M059J (cell line): ENCODE measurements at places on chromosomes 12 and 14. TPM values are rescaled to one million over a fixed set of nuclear protein-coding genes. Genes with fewer than 3 reads are reported as not detected.

- DNase-seq, result peak; percentile 56
Observed at GRCh38 chr12:50637870-50638481, 125.9 kb upstream of the ATF1 start.

The KRT1 gene
- total RNA-seq, result not detected in 2 replicates

DNA sequence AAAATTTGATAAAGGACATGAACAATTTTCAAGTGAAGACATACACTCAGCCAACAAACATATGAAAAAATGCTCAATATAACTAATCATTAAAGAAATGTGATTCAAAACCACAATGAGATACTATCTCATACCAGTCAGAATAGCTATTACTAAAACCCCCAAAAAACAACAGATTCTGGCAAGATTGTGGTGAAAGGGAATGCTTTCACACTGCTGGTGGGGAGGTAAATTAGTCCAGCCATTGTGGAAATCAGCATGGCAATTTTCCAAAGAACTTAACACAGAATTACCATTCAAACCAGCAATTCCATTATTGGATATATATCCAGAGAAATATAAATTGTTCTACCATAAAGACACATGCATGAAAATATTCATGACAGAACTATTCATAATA, 18.7 kb upstream of the TAS2R14 start:
- peak; percentile 59 for DNase-seq

DNA sequence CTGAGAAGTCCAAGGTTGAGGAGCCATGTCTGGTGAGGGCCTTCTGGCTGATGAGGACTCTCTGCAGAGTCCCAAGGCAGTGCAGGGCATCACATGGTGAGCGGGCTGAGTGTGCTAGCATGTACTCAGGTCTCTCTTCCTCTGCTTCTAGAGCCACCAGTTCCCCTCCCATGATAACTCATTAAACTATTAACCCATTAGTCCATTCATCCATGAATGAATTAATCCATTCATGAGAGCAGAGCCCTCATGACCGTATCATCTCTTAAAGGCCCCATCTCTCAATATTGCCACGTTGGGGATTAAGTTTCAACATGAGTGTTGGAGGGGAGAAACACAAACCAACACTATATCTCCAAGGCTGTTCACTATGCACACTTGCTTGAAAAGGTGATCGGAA, 83.7 kb downstream of the TMEM30B start:
- DNase-seq, result no peak

DNA sequence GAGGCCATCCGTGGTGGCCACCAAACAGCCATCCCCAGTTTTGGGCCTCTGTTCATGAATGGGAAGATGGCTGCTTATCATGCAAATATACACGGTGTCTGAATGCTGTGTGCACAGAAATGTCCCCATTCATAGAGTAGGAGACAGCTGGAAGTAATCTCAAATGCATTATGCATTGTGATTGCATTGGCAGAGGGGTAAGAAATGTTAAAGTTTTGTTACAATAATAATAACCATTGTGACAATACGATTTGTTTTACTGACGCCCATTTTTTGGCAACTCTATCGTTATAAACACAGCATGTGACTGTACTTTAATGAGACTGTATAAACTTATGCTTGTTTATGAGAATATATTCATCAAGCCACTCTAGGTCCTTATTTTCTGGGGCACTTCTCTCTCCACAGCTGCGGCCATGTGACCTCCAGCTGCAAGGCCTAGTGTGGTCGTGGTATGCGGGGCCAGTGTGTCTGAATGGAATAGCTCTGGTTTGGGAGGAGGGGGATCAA, 474.3 kb downstream of the VRK1 start:
- DNase-seq, result no peak

DNA sequence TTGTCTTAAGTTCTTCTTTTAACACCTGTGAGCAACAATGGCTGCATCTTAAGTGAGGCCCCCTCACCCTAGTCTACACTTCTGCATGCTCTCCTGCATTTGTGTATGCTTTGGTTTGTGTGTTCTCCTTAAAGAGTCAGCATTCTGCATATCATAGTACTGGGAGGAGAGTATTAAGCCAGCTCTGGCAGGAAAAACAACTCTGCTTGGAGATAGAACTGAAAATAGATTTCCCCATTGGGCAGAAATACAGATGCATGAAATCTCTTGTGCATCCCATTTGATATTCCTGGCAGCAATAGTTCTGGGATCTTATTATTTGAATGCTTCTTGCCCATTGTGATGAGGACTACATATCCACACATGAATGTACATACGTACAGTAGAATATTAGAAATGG, 70.6 kb upstream of the PRICKLE1 start:
- no peak for DNase-seq

DNA sequence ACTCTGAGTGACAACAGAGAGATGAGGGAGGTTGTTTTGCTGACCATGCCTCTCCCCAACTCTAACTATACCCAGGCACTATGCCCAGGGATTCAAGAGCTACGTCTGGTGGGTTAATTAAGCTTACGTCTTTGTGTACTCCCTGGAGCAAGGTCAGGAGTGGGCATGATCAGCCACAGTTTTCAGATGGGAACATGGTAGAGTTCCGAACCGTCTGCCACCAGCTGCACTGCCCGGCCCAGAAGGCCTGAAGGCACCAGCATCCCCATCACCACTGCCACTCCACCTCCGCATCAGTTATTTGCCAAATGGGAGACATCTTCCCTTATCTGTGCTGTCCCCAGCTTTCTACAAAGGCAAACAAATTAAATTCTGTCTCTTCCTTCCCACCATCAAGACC, 11.1 kb upstream of the GPX2 start:
- DNase-seq, result no peak

GRCh38 chr14:77889971-77890442, 90.1 kb downstream of the ADCK1 start:
- peak; percentile 66 for DNase-seq

- no peak for DNase-seq
Observed at GRCh38 chr14:35682802-35683201, 126.3 kb downstream of the RALGAPA1 start.

- no peak for DNase-seq
Observed at GRCh38 chr12:26106347-26106746, 18.5 kb downstream of the BHLHE41 start.

The APAF1 gene
- 19.5 and 19.7 TPM in 2 replicates for total RNA-seq

The SSPN gene
- 2.5 and 4.1 TPM in 2 replicates for total RNA-seq

DNA sequence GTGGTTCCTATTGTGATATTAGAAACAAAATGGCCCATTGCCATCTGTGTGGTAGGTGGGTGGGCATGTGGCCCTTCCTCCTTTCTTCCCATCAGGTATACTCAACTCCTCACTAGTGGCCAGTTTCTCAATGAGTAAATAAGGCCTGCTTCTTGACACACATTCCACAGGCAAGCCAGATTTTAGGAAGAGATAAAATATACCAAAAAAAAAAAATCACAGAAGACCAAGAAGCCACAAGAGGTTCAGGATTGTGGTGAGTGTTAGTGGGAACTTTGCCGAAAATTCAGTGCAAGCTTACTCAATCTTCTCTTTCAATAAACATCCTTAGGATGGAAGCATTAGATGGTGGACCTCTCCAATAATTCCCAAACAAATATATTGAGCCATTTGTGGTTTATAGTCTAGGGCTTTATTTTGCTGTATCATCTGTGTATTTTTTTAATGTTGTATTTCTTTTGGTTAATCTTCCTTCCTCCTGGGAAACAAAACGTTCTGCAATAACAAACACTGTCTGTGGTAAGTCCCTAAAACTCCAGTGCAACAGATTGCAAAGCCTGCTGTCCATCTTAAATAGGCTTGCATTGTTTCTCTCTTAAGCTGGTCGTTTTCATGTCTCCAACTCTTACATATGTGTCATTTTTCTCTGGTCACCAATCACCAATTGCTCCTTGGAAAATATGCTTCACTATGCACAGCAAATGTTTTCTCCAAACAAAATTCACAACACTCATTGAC, 289.9 kb upstream of the KITLG start:
- peak; percentile 75 for DNase-seq
